Amygdala (tissue), 56 donors: ENCODE measurements at places on chromosomes 2 and 18.

DNA sequence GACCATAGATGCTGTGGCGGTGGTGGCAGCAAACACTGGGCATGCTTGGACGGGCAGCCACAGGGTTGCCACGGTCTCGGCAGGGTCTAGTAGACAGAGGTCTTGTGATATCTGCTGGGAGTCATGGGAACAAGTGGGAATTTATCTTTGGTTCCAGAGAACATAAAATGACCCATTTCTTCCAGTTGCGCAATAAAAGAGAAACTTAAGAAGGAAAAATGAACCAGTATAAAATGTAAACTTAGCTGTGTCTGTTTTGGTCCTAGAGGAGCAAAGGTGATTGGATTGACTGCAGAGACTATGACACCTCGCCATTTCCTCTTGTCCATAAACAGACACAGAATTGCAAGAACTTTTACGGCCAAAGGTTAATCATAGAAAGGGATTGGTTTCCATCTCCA lies 132.6 kb upstream of the RBBP8 start:
- no peak for DNase-seq

GRCh38 chr2:225814554-225814953 lies 415.0 kb downstream of the NYAP2 start:
- no peak for DNase-seq

DNA sequence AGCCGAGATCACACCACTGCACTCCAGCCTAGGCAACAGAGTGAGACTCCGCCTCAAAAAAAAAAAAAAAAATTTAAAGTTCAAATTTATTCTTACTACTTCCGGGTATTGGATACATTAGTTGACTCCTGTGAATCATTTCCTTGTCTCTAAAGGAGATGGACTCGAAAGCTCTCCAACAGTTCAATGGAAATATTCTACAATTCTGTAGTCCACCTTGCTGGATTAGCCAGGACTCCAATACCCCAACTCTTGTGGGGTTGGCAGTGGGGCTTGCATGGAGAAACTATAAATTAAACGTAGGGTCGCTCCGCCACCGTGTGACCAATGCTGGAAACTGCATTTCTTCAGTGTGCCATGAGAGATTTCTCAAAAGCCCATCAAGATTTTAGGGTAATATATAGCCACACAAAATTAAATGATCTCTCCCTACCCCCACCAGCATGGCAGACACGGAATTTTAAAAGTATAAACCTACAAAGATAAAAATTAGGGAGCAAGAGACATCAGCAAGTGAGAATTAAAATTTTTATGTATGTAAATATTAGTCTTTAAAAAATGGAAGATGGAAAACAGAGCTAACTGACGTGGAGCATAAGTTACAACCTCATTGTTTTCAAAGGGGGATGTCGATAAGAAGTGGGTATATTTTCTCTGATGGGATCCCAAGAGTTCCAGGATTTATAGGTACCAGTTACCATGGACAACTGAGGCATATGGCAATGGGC lies 27.8 kb upstream of the GAREM2 start:
- peak; percentile 36 for DNase-seq

- no peak for DNase-seq
Observed at GRCh38 chr18:10420561-10421352, 33.7 kb upstream of the APCDD1 start.
